ENCODE measurements at places on chromosomes 12 and 14.

- no peak for DNase-seq
Measured at GRCh38 chr12:28750946-28751685, 398.0 kb upstream of the FAR2 start.

DNA sequence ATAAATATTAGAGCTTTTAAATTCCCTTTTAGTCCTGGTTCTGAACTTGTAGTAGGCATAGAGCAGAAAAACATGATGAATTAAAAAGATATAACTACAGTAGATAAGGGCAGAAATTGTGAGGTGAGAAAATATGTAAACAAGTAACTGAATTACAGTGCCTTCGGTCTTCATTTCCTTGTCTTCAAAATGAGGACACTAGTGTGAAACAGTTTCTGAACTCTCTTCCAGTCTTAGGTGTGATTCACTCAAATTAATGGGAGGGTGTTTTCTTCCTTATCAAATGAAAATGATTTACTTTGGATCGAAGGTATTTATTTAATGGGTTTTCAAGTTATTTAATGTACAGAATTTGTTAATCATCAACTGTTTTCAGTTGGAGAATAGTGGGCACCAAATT is 1.5 kb downstream of the FGD4 start:
- no peak for DNase-seq

DNA sequence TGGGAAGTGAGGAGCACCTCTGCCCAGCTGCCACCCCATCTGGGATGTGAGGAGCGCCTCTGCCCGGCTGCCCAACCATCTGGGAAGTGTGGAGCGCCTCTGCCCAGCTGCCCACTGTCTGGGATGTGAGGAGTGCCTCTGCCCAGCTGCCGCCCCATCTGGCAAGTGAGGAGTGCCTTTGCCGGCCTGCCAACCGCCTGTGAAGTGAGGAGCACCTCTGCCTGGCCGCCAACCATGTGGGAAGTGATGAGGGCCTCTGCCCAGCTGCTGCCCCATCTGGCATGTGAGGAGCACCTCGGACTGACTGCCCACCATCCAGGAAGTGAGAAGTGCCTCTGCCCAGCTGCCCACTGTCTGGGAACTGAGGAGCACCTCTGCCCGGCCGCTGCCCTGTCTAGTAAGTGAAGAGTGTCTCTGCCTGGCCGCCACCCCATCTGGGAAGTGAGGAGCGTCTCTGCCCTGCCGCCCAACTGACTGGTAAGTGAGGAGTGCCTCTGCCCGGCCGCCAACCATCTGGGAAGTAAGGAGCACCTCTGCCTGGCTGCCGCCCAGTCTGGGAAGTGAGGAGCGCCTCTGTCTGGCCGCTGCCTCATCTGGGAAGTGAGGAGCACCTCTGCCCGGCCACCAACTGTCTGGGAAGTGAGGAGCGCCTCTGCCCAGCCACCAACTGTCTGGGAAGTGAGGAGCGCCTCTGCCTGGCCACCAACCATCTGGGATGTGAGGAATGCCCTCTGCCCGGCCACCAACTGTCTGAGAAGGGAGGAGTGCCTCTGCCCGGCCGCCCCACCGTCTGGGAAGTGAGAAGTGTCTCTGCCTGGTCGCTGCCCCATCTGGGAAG is 22.6 kb downstream of the FAR2 start:
- DNase-seq = no peak

GRCh38 chr12:78560633-78561032 is 303.9 kb upstream of the SYT1 start:
- no peak for DNase-seq

DNA sequence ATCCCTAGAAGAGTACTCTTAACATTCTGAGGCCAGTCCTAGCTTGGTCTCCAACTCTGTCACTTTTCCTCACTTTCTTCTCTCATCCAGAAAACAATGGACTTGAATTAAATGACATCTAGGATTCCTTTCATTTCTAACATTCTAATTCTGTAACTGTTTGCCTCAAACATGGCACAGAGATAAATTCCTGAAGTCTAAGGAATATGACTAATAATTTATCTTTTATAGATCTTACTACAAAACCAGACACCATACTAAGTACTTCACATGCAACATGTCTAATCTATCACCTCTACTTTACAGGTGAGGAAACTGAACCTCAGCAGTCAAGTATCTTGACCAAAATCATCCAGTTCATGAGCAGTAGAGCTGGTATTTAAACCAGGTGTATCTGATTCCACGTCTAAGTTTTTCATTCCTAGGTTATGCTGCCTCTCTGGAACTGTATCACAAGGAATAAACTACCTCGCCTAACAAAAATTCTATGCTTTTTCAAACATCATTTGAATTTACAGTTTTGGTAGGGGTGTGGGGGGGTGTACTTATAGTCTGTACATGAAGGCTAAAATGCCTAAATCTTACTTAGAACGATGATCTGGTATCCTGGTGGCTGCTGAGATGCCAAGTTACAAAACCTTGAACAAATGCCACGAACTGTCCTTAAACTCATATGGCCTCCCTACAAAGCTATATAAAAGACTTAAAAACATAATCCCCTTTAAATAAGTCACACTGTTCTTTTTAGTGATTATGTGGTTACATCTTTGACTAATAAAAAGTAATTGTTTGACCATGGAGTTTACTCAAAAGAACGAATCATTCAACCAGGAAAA is 41.6 kb downstream of the ATXN2 start:
- DNase-seq = no peak

- no peak for DNase-seq
Measured at GRCh38 chr14:73746520-73747378, 32.6 kb upstream of the PNMA1 start.

Measured in activated CD4-positive, alpha-beta T cell treated with anti-CD3 and anti-CD28 coated beads, Interleukin-10, Interleukin-2, amounts not matched to agents 100 ng/mL and 50 ng/mL, durations not matched to agents 16 hours and 8 hours (primary cell).